Activated CD8-positive, alpha-beta T cell treated with anti-CD3 and anti-CD28 coated beads, Interleukin-2, amount 10 ng/mL, durations not matched to agents 7 days and 5 days (primary cell): ENCODE measurements at places on chromosomes 3 and 15. TPM values are rescaled to one million over a fixed set of nuclear protein-coding genes. Genes with fewer than 3 reads are reported as not detected.

- no peaks in the 10 kb centered on the region for H3K36me3 ChIP-seq
- H3K4me1 ChIP-seq: no peaks in the 10 kb centered on the region
- H3K27me3 ChIP-seq: no peaks in the 10 kb centered on the region
- H3K27ac ChIP-seq: no peak overlapping the region
Observed at GRCh38 chr15:69288531-69289341, 10.0 kb upstream of the PAQR5 start.

DNA sequence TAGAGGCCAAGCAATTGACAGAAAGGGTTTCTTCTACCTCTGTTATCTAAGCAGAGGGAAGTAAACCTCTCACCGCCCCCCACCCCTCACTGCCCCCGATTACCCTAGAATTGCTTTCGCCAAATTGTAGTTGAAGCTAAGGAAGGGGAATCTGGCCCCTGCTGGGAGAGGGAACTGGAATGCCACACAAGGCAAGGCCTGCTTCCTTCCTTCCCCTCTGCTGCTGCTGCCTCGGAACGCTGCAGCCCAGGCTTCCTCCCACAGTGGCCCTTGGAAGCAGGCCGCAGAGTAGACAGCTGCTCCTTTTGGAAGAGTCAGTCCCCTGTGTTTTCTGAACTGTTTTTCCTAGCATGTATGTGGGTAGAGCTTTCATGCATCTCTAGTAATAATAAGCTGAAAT lies 21.6 kb downstream of the RLBP1 start:
- H3K4me3 ChIP-seq: no peak overlapping the region
- H3K27me3 ChIP-seq: no peaks in the 10 kb centered on the region
- H3K27ac ChIP-seq: no peak overlapping the region
- H3K36me3 ChIP-seq: peaks cover 27% of the 10 kb centered on the region
- peaks cover 30% of the 10 kb centered on the region for H3K4me1 ChIP-seq

GRCh38 chr3:194492001-194492400 lies 5.2 kb upstream of the ATP13A3 start:
- H3K4me1 ChIP-seq: peaks cover 28% of the 10 kb centered on the region
- peaks cover 7% of the 10 kb centered on the region for H3K36me3 ChIP-seq
- H3K27ac ChIP-seq: no peak overlapping the region
- DNase-seq: no peak
- H3K4me3 ChIP-seq: no peak overlapping the region
- H3K27me3 ChIP-seq: no peaks in the 10 kb centered on the region

- H3K27ac ChIP-seq: no peak overlapping the region
- peaks cover 10% of the 10 kb centered on the region for H3K27me3 ChIP-seq
- H3K4me1 ChIP-seq: no peaks in the 10 kb centered on the region
- no peak overlapping the region for H3K4me3 ChIP-seq
- no peak for DNase-seq
- H3K36me3 ChIP-seq: no peaks in the 10 kb centered on the region
Observed at GRCh38 chr3:17942856-17943255, 200.4 kb upstream of the TBC1D5 start.

DNA sequence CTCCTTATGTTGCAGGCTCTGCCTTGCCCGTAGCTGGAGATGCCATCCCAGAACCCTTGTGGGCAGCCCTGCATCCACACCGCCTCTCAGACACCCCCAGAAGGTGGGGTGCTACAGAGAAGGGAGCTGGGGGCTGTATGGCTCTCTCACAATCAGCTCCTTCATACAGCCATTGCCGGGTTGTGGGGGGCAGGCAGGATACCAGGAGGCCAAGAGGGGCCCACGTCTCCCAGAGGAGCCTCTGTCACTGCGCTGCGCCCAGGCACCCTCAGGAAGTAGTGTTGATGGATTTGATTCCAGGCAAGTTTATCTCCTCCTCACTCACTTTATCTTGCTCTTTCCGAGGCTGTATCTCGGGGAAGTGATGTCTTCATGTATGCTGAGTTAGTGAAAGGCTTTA lies 171.6 kb downstream of the CHDH start:
- H3K27me3 ChIP-seq: peaks cover 15% of the 10 kb centered on the region
- no peak overlapping the region for H3K27ac ChIP-seq
- no peak overlapping the region for H3K4me3 ChIP-seq
- DNase-seq: no peak

DNA sequence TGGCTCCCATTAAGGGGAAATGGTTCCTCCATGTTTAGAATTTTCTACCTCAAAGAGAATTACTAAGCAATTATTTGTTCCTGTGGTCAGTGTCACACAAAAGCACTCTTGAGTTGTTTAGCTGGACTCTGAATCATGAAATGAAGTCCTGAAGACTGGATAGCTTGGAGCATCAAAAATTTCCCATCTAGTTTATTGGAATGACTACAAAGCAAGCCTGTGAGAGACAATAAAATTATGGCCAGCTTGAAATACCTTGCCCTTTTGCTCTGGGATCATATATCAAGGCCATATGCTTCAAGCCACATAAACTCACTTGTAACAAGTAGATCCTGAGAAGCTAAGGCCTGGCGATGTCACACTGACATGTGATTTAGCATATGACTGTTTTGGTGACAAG lies 292.3 kb downstream of the TIGIT start:
- H3K36me3 ChIP-seq: no peaks in the 10 kb centered on the region
- H3K27ac ChIP-seq: no peak overlapping the region
- H3K4me1 ChIP-seq: peaks cover 6% of the 10 kb centered on the region

DNA sequence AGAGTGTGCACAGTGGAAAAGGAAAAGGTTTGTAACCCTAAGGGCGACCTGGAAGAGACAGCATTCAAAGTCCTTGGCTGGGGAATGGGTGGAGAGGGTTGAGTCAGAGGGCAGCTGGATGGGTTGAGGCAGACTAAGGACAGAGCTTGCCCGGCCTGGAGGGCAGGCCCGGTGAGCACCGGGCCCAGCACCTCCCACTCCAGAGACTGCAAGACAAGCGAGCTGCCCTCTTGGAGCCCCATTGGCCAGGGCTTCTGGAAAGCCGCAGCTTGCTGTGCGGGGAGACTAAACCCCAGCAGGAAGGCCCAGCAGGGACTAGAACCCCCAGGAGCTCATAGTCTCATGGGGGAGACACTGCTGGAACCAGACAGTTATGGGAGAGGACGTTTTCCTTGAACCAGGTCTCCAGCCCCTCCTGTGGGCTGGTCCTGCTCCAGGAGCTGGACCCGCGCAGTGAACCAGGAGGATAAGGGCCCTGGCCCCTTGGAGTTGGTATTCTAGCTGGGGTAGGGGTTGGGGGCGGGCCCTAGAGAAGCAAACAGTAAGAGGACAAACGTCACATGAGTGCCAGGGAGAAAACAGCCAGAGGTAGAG lies 59.1 kb downstream of the RGMA start:
- H3K4me1 ChIP-seq: peaks cover 27% of the 10 kb centered on the region
- no peak overlapping the region for H3K4me3 ChIP-seq
- peak overlapping the region; percentile 63 for H3K27ac ChIP-seq
- no peak for DNase-seq
- no peaks in the 10 kb centered on the region for H3K27me3 ChIP-seq

GRCh38 chr3:126028096-126028495 lies 55.8 kb downstream of the SLC41A3 start:
- H3K27ac ChIP-seq: no peak overlapping the region
- peaks cover 14% of the 10 kb centered on the region for H3K4me1 ChIP-seq
- DNase-seq: no peak
- no peak overlapping the region for H3K4me3 ChIP-seq

DNA sequence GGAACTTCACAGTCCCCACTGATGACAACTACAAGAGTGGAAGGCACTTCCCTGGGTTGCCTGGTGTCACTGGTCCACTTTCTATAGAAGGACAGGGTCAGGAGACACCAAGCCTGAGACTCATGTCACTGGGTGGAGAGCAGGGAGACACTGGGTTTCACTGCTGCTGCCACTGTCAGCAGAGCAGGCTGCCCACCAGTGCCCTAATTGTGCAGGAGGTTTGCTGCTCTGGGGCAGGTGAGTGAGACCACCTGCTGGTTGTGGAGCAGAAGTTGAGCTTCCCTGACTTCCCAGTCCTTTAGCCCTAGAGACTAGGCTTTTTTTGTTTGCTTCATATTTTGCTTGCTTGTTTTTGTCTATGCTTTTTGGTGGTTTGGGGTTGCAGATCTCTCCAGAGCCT lies 528.4 kb upstream of the RGMA start:
- H3K4me1 ChIP-seq: no peaks in the 10 kb centered on the region
- no peaks in the 10 kb centered on the region for H3K36me3 ChIP-seq
- no peak overlapping the region for H3K4me3 ChIP-seq
- DNase-seq: no peak
- H3K27me3 ChIP-seq: peaks cover 4% of the 10 kb centered on the region
- no peak overlapping the region for H3K27ac ChIP-seq

DNA sequence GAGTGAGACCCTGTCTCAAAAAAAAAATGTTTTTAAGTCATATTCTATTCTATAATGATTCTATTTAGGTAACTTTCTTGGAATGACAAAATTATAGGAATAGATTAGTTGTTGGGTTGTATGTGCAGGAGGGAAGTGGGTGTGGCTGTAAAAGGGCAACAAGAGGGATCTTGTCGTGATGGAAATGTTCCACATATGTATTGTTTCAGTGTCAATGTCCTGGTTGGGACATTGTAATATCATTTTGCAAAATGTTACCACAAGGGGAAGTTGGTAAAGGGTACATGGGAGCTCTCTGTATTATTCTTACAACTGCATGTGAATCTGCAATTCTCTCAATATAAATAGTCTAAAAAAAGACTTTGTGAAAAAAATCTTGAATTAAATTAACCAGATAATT lies 14.3 kb upstream of the ABHD5 start:
- DNase-seq: no peak
- H3K27me3 ChIP-seq: peaks cover 2% of the 10 kb centered on the region
- H3K4me3 ChIP-seq: no peak overlapping the region
- no peaks in the 10 kb centered on the region for H3K36me3 ChIP-seq
- H3K4me1 ChIP-seq: no peaks in the 10 kb centered on the region
- no peak overlapping the region for H3K27ac ChIP-seq

DNA sequence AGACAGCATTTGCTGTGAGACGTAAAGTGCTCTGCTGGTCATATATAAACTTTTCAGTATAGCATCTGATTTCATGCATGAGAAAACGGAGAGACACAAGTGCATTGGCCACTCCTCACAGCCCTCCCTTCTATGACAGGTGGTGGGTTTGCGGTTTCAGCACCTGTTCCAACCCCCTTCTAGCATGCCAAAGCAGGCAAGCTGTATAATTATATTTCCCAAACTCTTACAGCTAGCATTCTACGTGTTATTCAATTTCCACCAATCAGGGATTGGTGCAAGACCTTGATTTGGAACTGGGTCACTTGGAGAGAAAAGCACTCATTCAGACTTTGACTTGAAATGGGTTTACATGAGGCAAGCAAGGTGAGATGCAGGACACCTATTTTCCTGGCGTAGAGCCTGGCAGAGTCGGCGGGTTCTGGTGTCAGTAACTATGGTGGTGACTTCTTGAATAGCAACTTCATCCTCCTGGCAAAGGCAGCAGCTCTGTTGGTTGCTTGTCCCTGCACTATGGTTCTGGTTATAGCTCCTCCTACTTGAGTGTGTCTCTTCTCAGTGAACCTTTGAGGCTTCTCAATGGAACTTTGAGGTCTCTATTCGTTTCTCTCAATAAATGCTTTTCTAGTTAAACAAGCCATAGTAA lies 356.5 kb downstream of the TBL1XR1 start:
- peaks cover 2% of the 10 kb centered on the region for H3K27me3 ChIP-seq
- H3K27ac ChIP-seq: no peak overlapping the region
- no peak for DNase-seq
- H3K4me3 ChIP-seq: no peak overlapping the region
- H3K4me1 ChIP-seq: no peaks in the 10 kb centered on the region

DNA sequence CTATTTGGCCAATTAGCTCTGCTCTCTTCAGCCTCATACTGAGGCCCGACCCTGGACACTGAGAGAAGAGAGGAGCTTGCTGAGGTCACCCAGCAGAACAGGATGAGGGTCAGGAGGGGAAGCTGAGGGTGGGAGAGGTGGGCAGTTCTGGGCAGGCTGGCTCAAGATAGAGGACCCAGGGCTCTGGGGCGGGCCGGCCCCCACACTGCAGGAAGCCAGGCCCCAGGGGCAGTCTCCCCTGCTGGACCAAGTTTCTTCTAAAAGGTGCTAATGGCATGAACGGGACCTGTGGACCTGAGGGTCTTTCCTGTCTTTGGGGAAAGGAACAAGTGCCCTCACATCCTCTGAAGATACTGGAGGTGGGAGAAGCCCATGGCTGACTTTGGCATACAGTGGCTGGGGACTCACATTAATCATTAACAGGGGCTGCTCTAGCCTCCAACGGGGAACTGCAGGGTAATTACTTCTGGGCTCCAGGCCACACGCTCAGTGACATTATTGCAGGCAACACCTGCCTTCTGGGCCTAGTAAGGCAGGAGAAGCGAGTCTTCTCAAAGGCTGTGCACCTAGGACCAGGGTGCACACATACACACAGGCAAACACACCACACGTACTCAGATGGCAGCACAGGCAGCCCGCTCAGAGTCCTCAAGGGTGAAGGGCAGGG lies 10.6 kb downstream of the HCN4 start:
- no peaks in the 10 kb centered on the region for H3K27me3 ChIP-seq
- DNase-seq: no peak
- H3K36me3 ChIP-seq: no peaks in the 10 kb centered on the region
- no peak overlapping the region for H3K4me3 ChIP-seq
- H3K4me1 ChIP-seq: no peaks in the 10 kb centered on the region
- H3K27ac ChIP-seq: no peak overlapping the region

GRCh38 chr15:99249270-99249841 lies at the start of gene TTC23:
Gene TTC23, minus strand, starts transcription at chr15:99249581. Its CDS starts 20,869 bp downstream, at chr15:99228712.
- peaks cover 5% of the 10 kb centered on the region for H3K27me3 ChIP-seq
- no peak within 1 kb of the TSS for H3K27ac ChIP-seq
- no peak for DNase-seq
- H3K4me3 ChIP-seq: peak within 1 kb of the TSS; percentile 87

GRCh38 chr3:12687948-12688347 lies 24.0 kb upstream of the RAF1 start:
- no peak overlapping the region for H3K4me3 ChIP-seq
- H3K27ac ChIP-seq: no peak overlapping the region
- no peaks in the 10 kb centered on the region for H3K4me1 ChIP-seq

DNA sequence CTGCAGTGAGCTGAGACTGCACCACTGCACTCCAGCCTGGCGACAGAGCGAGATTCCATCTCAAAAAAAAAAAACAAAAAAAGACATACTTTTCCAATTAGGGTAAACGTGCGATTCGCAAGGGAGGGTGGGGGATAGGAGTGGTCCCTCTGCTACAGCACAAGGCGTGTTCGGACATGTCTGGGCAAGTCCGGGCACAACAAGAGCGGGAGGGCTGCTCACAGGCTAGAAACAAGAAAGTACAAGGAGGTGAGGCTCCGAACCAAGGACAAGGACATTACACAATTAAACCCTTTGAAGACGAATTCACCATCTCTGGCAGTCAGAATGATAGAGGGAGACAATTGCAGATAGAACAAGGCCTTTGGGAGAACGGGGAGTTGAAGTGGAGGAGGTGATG lies 32.2 kb upstream of the BCL2A1 start:
- DNase-seq: no peak
- peaks cover 4% of the 10 kb centered on the region for H3K27me3 ChIP-seq
- H3K36me3 ChIP-seq: no peaks in the 10 kb centered on the region

DNA sequence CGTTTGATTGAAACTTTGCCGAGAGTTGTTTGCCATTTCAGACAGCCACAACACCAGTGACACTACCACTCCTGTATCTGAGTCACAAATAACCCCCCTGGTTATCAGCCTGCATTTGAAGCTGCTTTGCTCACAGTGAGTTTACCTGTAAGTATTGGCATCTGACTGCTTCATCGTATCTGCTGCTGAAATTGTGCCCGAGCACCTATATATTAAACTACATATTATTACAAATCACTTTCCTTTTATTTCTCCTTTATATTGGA lies 39.2 kb upstream of the SPSB4 start:
- H3K4me3 ChIP-seq: no peak overlapping the region
- DNase-seq: no peak
- no peak overlapping the region for H3K27ac ChIP-seq
- no peaks in the 10 kb centered on the region for H3K36me3 ChIP-seq

Gene MYO5C
- 3.2 TPM for total RNA-seq

Gene SLC22A14
- not detected for total RNA-seq

Gene GPR87
- not detected for total RNA-seq

Gene PLSCR4
- total RNA-seq: 0.31 TPM

Gene BSN
- total RNA-seq: 0.05 TPM

Gene LEO1
- 33.4 TPM for total RNA-seq
